Natural killer cell (primary cell): ENCODE measurements at places on chromosomes 3 and 15.
A peak's percentile ranks its signal among the peaks of the same experiment; 100 is the strongest.

DNA sequence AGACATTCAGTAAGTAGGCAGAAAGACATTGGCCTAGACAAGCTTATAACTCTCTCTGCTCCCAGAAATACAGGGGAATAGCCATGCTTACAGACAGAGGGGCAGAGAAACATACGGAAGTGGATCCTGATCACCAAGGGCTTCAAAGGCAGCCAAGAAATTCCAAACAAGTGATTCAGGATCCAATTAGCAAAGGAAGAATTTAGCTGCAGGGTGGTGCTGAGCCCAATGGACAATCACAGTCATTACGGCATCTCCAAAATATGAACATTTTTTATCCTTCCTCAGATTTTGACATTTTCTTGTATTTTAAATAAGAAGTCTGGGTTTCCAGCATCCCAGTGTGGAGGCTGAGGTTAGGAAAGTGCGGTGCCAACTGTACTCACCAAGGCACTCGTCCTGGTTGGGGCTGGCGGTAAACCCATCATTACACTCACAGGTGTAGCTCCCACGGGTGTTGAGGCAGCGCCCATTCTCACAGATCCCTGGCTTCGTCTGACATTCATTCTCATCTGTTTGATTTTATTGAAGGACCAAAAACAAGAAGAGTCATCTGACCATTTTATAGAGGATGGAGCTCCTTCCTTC lies 96.8 kb downstream of the DUT start:
- DNase-seq, result no peak

- DNase-seq, result peak; percentile 72
Observed at GRCh38 chr3:49602877-49603411, 48.7 kb downstream of the BSN start.

DNA sequence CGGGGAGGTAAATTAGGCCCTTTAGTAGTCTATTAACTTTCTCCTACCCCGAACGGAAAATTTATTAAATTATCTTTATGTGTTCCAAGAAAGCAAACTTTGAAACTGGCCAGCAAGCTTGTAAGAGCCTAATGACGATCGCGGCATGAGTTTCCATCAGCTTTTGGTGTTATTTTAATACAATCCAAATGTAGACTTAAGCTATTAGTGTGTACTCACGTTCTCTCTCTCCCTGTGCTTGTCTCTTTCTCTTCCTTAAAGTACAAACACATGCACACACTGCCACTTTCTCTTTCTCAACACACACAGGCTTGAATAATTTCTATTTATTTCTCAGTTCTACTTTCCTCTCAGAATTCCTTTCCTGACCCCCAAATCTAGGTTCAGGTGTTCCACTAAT lies 108.8 kb upstream of the MME start:
- no peak for DNase-seq

GRCh38 chr15:77053709-77054108 lies 17.2 kb downstream of the TSPAN3 start:
- no peak for DNase-seq

- DNase-seq, result no peak
Observed at GRCh38 chr3:139117136-139117675, 72.5 kb upstream of the PRR23C start.

- no peak for DNase-seq
Observed at GRCh38 chr3:155356594-155357370, 63.3 kb upstream of the STRIT1 start.

- DNase-seq, result no peak
Observed at GRCh38 chr15:90106522-90107117, 4.4 kb upstream of the IDH2 start.

DNA sequence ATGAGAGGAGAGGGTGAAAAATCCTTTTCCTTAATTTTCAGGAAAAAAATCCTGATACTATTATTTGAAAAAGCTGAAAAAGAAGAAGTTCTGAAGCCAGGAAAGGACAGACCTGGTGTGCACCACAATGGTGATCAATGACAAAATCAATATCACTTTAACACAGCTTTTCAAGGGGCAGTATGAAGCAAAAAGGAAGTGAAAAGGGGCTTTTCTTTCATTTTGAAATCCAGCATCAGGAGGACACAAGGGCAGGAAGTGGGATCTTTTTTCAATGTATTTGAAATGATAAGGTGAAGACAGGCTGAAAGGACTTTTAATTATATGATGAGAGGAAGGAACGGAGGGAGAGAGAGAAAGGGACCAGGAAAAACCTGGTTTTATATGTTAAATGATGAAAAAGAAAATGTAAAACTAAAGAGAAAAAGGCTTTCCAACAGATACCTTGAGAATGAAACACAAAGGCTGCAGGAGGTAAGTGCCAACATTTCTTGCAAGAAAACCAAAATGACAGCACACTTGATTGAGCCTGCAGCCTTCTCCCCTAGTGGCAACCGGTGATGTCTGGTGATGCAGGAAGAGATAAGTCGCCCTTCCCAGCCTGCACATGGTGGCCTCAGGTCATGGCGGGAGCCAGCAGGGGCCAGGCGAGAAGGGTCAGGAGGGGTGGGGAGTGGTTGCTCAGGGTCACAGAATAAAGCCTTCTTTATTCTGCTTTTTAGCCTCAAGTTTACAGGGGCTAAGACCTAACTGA lies 236.7 kb upstream of the WNT5A start:
- no peak for DNase-seq
